Putamen (tissue), 1 donor: ENCODE measurements at places on chromosomes 6 and 20.

- DNase-seq = no peak
Measured at GRCh38 chr6:45045253-45045601, 282.9 kb upstream of the RUNX2 start.

- no peak for DNase-seq
Measured at GRCh38 chr6:101458336-101458735, 64.8 kb downstream of the GRIK2 start.

DNA sequence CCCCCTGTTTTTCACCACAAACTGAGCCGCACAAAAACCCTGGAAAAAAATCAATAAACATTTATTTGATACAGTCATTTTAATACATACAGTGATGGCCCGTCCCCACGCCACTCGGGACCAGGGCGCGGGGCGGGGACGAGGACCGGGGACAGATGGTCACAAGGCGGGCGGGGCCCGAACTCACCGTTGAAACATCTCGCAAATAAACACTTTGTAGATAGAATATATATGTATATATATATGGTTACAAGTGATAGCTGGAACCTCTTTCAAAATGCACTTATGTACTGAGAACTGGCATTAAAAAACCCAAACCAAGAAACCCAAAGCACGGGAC, 418 bp upstream of the UCKL1 start:
- DNase-seq = no peak

GRCh38 chr6:100491952-100492670, 27.4 kb upstream of the SIM1 start:
- no peak for DNase-seq

DNA sequence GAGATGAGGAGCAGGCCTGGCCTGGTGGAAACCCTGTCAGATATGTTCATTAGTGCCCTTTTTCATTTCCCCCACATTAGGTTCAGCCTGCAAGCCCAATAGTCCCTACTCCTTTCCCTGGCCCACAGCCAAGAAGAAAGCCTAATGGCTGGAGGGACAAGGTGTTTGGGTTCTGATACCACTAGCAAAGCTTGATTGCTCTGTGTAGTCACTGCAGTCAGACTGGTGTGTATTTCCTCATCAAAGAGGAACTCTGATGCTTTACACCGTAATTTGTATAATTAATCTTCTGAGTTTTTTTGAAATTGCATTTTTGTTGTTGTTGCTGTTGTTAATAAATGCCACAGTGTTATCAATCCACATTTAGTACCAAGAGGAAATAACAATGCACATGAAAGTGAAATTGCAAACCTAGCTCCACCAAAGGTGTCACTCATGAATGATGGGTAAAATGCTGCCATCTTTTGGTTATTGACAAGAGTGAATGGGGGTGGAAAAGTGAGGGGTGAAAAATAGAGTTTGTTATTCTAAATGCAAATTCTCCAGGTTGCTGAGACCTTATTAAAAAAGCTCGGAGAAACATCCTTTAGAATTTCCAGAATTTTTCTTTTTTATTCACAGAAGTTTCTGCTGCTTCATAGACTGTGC, 320.2 kb upstream of the POU3F2 start:
- DNase-seq = no peak

- DNase-seq = no peak
Measured at GRCh38 chr20:2578475-2579192, 42.3 kb downstream of the TMC2 start.

- DNase-seq = no peak
Measured at GRCh38 chr6:88709819-88710246, 253.6 kb downstream of the RNGTT start.

- no peak for DNase-seq
Measured at GRCh38 chr6:43471399-43471798, 6.0 kb upstream of the TJAP1 start.

- DNase-seq = no peak
Measured at GRCh38 chr20:44683263-44684046, 31.7 kb upstream of the CCN5 start.

- no peak for DNase-seq
Measured at GRCh38 chr6:143064271-143064670, 3.6 kb downstream of the AIG1 start.
